ENCODE measurements at places on chromosomes 7 and 10.
A peak's percentile ranks its signal among the peaks of the same experiment; 100 is the strongest.

GRCh38 chr7:30706908-30707307 is 24.7 kb upstream of the CRHR2 start:
- no peak for DNase-seq

GRCh38 chr7:132755538-132756483 is 179.5 kb upstream of the PLXNA4 start:
- no peak for DNase-seq

DNA sequence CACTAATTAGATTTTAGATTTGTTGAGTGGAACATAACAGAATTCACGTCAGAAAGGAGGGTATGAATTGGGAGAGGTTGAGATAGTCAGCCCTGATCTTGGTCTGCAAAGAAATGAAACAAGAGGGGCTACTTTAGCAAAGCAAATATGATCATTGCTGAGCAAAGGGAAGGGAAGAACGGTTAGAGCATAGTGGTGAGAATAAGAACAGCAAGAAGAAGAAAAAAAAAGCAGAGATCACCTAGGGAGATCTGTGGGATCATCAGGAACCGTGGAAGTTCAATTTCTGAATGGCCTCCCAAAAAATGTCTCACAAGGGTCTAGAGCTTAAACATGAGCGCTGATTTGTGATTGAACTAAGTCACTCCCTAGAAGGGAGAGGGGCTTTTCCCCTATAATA is 156.1 kb downstream of the DGKI start:
- no peak for DNase-seq

DNA sequence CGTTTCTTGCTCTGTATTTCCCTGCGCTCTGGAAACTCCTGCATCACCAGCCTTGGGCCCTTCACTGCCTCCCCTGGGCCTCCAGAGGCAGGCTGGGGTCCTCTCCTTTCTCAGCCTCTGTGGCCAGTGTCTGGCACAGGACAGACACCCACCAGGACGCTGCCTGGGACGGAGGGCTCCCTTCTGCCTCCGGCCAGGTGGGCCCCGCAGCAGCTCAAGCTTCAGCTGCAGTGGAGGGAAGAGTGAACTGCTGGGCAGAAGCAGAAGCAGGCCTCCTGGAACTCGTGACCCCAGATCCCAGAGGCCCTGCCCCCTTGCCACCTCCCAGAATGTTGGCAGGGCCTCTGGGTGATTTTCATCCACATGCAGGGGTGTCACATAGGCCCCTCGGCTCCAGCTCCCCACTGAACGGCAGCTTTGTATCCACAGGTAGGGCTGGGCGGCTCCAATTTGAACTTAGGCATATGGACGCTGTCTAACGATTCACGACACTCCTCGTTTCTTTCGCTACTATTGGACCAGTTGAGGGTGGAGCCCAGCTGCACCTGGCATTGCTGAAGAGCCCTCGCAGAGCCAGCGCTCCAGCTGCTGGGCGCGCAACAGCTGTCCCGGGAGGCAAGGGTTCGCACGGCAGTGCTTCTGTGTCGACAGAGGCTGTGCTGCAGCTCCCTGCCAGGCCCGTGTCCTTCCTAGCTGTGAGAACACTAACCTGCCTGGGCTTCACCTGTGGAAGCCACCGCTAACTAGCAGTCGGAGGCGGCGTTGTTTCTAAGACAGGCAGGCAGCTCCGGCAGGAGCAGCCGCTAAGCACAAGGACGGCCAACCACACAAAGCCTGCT is 18.4 kb upstream of the GPR146 start:
- no peak for DNase-seq

GRCh38 chr10:97032624-97033023 is 153.1 kb downstream of the SLIT1 start:
- no peak for DNase-seq

DNA sequence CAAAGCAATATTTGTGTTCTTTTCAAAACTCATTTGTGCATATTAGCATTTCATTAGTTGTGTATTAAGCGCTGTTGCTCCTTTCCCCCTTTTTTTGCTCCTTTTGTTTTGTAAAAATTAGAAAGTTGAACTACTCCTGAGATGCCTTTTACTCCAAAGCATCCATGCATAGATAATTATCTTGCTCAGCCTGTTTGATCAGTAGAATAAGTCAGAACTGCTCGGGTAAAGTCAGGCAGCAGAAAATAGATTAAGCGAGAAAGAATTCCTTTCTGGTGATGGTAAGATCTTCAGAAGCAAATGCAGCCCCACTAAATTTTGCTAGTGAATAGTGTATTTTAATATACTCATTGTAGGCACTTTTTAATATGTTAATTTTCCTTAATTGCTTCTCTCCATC is 227.1 kb downstream of the TEX36 start:
- DNase-seq: no peak

DNA sequence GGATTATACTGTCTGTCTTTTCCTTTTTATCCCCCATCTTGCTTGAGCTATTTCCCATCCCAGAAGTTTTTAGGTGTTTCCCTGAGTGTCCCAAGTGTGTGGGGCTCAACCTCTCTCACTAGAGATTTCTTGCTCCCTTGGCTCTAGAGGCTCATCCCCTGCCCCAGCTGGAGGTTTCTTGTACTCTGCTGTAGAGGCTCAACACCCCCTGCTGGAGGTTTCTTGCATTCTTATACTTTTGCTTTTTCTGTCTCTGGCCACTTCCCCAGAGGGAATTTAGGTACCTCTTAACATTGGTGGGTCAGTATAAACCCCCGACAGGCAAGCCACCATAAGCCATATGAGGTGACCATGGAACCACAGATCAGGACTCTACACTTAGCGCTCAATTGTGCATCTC is 114.2 kb upstream of the FAM3C start:
- DNase-seq: peak; percentile 21

- DNase-seq: no peak
These were observed 49.4 kb downstream of the ADCYAP1R1 start for GRCh38 chr7:31101544-31101943.

DNA sequence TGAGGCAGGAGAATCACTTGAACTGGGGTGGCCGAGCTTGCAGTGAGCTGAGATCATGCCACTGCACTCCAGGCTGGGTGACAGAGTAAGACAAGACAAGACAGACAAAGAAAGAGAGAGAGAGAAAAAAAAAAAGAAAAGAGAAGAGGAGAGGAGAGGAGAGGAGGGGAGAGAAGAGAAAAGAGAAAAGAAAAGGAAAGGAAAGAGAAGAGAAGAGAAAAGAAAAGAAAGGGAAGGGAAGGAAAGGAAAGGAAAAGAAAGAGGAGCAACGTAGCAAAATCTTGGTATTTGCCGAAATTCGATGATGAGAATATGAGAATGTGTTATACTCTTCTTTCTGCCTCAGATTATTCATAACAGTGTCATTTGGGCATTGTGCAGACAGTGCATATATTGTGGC is 101.2 kb upstream of the PFKP start:
- no peak for DNase-seq

GRCh38 chr10:118971876-118972275 is 57.6 kb upstream of the NANOS1 start:
- no peak for DNase-seq

GRCh38 chr7:155665079-155665956 is 20.9 kb downstream of the RBM33 start:
- no peak for DNase-seq

DNA sequence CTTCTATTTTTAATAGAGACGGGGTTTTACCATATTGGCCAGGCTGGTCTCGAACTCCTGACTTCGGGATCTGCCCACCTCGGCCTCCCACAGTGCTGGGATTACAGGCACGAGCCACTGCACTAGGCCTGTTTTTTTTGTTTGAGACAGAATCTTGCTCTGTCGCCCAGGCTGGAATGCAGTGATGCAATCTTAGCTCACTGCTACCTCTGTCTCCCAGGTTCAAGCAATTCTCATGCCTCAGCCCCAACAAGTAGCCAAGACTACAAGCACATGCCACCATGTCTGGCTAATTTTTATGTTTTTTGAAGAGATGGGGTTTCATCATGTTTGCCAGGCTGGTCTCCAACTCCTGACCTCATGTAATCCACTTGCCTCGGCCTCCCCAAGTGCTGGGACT is 73.7 kb downstream of the TYW1B start:
- no peak for DNase-seq

DNA sequence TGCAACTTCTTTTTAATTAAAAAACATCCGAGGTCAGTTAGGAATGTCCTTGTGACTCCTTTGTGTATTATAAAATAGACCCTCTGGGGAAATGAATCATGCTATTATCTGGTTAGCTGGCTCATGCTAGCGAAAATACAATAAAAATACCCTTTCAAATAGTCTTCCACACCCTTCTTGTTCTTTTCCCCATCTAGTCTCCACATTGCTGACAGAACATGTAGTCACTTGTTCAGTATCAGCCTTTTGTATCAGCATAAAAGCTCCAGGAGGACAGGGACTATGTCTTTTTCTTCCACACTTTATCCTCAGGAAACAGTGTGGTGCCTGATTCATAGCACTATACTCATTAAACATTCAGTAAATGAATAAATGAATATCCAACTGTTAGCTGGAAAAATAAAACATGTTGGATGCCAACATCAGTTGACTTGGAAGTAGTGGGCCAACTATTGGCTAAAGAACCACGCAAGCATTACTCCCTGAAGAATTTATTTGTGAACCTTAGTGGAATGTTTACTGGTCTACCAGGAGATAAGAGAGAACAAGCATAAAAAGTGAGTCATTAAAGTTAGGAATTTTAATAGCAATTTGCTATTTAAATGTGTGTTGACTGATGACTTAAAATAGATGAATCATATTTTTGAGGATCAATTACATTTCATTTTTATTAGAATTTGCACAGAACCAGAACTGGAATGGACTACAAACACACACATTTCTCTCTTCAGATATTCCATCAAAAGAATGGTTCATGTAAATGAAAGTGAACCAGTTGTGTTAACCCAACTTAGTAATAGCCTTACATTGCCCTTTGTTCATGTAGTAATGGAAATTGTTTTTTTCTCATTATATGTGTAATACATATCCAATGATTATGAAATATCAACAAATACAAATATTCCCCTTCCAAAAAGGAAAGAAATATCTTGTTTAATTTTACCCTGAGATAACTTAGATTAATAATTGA is 129.6 kb downstream of the DKK1 start:
- DNase-seq: no peak

GRCh38 chr10:90199093-90199492 is 497.7 kb downstream of the KIF20B start:
- DNase-seq: no peak

DNA sequence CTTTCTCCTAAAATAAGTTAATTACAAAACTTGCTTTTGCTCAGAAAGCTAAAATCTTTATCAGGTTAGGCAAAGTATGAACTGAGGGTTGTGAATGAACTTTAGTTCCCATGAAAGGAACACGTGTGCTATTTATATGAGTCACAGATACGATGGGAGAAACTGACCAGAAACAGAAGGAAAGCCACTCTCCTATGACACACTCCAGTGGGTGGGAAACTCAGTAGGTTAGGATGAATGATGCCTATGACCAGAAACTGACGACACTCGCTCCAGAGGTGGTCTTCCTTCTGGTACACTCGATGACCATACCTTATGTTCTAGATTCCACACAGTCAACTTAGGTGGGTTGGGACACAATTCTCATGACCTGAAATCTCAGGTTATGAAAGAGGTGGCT is 215.7 kb upstream of the INHBA start:
- no peak for DNase-seq

DNA sequence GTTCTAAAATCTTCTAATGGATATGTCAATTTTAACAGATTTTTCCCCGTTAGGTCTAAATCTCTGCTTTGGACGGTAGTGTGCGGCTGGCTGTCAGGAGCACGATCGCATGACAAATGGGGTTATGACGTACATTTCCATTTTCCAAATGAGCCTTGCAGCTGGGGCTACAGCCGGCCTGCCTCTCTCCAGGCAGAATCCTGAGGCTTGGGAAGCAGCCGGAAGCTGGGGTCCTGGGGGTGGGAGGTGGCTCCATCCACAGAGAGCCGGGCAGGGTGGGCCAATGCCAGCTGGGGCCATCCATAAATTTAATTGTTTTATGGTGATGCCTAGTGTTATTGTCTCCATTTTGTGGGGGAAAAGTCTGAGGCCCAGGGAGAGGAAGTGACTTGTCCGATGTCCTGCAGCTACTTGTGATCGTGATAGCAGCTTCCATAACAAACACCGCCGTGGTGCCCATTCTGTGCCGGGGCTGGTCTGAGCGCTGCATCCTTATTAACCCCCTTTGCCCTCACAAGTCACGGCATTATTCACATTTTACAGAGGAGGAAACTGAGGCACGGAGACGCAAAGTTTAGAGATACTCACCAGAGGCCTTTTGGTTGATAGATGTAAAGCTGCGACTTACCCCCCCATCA is 53.0 kb upstream of the EBF3 start:
- no peak for DNase-seq

DNA sequence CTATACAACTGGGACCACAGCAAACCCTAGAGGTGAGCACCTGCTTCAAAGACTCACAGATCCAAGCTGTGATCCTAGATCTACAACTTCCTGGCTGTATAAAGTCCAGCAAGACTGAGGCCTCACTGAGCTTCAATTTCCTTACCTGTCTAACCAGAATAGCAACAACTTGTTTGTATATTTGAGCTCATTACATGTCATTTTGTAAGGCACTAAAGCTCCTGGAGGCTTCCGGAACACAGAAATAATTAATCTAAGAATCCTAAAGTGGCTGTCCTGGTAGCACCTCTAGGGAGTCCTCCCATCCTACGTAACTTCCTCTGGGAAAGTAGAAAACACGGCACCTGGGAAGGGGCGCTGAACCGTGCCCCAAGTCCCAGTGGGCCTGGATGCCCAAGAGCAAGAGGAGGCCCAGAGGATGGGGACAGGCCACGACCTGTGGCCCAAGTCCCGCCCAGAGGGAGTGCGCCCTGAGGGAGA is 39.4 kb downstream of the HK1 start:
- DNase-seq: no peak

DNA sequence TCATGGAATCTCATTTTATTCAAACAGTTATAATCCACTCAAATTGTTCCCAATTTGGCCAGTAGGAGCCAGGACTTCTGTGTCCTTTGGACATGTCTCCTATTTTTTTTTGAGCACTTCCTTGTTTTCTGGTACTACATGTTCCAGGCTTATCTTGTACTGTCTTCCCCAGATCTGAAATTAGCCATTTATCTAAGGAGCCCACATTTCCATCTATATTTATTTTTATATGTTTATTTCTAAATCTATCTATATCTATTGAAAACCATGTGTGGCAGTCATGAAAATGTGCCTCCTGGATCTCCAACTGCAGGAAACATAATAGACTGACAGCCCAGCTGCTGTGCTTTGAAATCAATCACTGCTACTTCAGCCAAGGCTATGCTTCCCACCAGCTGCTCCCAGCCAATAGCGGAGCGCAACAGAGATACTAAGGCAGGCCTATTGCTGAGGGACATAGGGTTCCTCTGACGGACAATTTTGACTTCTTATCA is 147.1 kb downstream of the LRRC4 start:
- DNase-seq: peak; percentile 54

All from hematopoietic multipotent progenitor cell treated with erythropoietin and hydrocortisone succinate and interleukin-3 and kit ligand, for 4 days (in vitro differentiated cells).